ENCODE measurements at places on chromosomes 5 and 9.

DNA sequence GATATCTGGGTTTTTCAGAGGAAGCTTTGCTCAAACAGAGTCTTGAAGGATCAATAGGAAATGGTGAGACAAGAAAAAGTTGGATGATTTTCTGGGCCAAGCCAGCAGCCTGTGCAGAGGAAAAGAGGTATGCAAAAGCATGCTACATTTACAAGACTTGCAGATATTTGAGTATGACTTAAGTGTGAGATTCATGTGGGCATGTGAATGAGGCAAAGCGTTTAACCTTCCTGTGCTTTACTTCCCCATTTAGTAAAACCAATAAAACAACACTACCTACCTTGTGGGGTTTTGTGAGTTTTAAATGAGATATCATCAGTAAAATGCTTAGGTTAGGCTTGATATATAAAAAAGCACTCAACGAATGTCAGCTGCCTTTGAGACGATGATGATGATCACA is 58.1 kb downstream of the PIP5K1B start:
- DNase-seq, result no peak

- no peak for DNase-seq
These were observed 11.7 kb upstream of the EXOSC2 start for GRCh38 chr9:130681769-130682420.

DNA sequence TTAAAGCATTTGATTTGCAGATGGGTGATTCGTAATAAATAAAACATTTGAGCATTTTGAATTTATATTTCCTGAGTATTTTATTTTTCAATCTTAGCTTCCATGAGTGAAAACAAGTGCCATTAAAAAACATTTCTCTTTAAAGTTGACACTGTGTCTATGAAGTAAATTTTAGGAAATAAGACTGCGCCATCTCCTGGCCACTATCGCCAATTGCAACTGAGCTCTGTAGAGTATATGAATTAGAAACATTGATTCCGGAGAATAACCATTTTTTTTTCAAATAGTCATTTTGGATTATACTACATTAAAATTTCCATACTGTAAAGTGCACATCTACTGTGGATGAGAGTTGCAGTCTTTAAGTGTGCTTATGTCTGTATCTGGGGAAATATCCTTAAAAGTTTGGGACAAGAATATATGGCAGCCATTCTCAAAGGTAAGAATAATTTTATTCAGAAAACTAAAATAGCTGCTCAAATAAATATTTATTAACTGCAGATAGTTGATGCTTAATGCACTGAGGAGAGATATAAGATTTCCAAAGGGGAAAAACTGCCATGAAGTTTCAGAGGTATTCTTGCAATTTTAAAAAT is 5.9 kb downstream of the DMRTA1 start:
- peak; percentile 27 for DNase-seq

- no peak for DNase-seq
These were observed 100.4 kb downstream of the SGCD start for GRCh38 chr5:156427315-156427714.

GRCh38 chr5:177327539-177328522 is 16.1 kb upstream of the MXD3 start:
- no peak for DNase-seq

DNA sequence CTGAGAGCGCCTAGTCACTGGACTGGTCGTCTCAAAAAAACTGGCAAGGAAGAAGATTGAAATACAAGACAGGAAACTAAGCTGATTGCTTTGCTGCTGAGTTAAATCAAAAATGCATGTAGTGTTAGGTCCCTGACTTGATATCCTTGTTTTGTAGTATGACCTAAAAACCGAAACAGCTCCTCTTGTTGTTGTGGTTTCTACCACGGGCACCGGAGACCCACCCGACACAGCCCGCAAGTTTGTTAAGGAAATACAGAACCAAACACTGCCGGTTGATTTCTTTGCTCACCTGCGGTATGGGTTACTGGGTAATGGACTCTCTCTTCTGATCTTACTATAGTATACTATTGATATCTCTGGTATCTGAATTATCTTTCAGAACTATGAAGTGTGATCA is 4.3 kb downstream of the MTRR start:
- no peak for DNase-seq
